Right cardiac atrium (tissue), 5 donors: ENCODE measurements at places on chromosomes 3 and 15. TPM values are rescaled to one million over a fixed set of nuclear protein-coding genes. Genes with fewer than 3 reads are reported as not detected.

Gene SUSD5
- total RNA-seq, result 0.70 TPM

- DNase-seq, result no peak
Observed at GRCh38 chr3:36905545-36905944, 39.3 kb downstream of the TRANK1 start.

Gene TUSC7
- not detected for total RNA-seq

- no peak for DNase-seq
Observed at GRCh38 chr3:43862992-43863805, 172.5 kb downstream of the ABHD5 start.
